CD4-positive, alpha-beta T cell treated with Interleukin-17A for 4 hours (primary cell): ENCODE measurements at places on chromosomes 11 and 22.

GRCh38 chr11:125414121-125414520 lies 81.9 kb downstream of the FEZ1 start:
- no peak for DNase-seq

DNA sequence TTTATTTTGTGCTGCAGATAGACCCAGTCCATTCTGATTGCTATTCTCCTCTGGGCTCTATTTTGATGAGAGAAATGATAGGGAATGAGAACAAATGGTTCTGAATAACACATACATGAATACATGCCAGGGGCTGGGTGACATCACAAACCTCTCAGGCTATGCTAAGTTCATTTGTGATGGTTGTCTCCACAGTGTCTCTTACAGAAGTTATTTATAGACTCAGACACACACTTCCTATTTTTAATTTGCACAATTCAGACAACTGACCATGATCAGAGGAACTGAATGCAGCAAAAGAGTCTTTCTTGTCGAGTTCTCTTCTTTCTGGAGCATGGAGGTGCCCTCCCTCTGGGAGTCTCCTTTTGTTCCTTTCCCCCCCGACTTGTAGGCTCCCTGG lies 991.7 kb downstream of the OPCML start:
- no peak for DNase-seq

DNA sequence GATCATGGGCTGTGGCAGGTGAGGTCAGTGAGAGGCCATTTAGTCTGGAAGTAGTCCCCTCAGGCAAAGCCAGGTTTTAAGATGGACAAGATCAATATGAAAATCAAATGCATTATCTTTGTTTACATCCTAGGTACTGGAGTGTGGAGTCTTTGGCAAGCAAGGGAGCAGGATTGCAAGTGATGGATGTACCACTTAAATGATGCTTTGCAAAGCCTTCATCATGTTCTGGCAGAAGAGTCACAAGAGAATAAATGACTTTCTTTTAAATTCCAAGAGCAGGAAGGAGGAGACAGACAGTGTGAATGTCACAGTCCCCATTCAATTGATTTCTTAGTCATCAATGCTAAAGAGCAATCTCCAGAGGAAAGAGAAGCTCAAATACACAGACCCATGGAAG lies 908.3 kb downstream of the FAM181B start:
- no peak for DNase-seq

GRCh38 chr22:41384128-41384527 lies 2.4 kb downstream of the TEF start:
- no peak for DNase-seq

DNA sequence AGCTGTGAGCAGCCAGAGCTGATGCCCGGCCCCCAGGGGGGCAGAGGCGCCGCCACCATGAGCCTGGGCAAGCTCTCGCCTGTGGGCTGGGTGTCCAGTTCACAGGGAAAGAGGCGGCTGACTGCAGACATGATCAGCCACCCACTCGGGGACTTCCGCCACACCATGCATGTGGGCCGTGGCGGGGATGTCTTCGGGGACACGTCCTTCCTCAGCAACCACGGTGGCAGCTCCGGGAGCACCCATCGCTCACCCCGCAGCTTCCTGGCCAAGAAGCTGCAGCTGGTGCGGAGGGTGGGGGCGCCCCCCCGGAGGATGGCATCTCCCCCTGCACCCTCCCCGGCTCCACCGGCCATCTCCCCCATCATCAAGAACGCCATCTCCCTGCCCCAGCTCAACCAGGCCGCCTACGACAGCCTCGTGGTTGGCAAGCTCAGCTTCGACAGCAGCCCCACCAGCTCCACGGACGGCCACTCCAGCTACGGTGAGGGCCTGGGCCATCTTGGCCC lies 6.1 kb downstream of the CDC42EP1 start:
- peak; percentile 57 for DNase-seq

DNA sequence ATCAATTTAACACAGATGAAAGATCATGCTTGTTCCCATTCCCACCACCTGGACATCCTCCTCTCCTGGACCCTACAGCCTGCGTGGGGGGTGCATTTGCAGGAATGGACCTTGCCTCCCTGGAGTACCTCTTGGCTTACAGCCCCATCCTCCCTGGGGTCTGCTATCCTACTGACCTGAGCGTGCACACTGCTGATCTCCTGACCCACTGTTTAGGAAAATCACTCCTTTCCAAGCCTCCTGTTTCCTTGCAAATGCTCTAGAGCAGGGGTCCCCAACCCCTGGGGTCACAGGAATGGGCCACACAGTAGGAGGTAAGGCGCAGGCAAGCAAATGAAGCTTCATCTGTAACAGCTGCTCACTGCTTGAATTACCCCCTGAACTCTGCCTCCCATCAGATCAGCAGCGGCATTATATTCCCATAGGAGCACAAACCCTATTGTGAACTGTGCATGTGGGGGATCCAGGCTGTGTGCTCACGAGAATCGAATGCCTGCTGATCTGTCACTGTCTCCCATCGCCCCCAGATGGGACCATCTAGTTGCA lies 88.2 kb upstream of the SEPTIN5 start:
- DNase-seq: no peak

DNA sequence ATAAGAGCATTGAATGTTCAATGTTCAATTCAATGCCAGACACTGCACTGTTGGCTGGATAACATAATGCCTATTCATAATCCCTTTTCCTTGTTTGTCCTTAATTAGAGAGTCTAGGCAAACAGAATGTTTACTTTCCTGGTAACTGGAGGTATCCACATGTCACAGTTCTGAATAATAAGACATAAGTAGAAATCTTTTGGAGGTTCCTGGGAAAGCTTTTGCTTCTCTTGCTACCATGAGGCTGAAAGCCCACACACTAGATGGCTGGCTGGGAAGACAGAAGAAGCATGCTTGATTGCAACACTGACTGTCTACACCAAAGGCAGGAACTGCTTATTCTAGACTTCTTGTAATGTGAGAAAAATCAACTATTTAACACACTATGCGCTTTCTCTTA lies 79.5 kb downstream of the GAB2 start:
- no peak for DNase-seq

DNA sequence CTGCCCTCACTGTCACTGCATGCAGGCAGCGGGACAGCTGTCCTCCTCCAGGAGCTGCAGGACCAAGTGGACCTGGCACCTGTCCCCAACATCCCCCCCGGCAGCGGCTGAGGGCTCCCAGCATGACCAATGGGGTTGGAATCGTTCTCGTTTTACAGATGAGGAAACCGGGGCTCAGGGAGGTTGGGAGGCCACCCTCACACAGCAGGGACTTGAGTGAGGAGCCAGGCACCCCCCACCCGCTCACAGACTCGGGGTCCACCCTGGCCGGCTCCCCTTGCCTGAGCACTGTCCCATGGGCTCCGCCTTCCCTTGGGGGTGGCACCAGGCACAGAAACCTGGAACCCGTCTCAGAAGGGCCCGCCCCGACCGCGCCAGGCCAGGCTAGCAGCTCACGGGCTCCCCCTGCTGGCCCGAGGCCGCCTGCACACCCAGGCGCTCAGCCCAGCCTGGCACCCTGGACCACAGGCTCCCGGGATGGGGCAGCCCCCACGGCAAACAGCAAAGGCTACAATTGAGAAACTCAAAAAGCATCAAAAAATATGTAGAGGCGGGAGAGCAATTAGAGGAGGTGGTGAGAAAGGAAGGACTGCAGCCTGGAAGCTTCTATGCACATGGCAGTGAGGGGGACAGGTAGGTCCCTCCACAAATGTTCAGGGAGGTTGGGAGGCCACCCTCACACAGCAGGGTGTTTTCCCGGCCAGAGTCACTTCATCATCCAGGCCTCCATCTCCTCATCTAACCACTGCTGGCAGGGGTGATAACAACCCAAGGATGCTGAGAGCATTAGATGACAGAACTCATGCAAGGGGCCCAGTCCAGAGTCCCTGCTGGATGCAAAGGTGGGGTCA lies 12.8 kb downstream of the MACROD1 start:
- peak; percentile 77 for DNase-seq

DNA sequence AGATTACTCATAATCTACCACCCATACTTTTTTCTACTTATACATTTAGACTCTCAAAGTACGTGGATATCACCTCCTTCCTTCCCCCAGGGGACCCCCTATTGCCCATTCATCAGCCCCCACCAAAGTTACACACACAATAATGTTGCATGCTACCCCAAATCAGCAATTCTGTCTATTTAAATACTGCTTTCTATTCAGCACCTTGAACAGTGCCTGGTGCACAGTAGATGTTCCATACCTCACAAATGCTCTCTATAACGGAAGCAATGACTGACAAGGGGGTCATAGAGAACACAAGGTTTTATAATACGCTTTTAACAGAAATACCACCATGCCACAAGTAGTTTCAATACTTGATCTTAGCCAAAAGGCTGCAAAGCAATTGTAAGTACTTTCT lies 370.7 kb downstream of the MIAT start:
- DNase-seq: no peak

DNA sequence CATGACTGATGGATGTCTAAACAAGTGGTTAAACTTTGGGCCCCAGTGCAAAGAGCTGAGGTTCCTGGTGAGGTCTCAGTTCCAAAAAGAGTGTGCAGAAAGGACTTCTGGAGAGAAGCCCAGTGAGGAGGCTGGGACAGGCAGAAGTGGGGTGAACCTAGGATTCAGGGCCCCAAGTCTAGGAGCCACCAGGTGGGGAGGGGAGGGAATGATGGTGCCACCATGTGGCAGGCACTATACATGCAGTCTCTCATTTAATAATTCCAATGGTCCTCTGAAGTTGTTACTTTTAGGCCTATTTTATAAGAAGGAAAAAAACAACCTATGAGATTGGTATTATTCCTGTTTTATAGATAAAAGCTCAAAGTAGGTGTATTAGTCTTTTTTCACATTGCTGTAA lies 102.0 kb downstream of the INSC start:
- DNase-seq: no peak

GRCh38 chr11:75722669-75723042 lies 5.0 kb downstream of the MOGAT2 start:
- DNase-seq: no peak

GRCh38 chr11:126400019-126400418 lies 44.5 kb downstream of the ST3GAL4 start:
- no peak for DNase-seq

DNA sequence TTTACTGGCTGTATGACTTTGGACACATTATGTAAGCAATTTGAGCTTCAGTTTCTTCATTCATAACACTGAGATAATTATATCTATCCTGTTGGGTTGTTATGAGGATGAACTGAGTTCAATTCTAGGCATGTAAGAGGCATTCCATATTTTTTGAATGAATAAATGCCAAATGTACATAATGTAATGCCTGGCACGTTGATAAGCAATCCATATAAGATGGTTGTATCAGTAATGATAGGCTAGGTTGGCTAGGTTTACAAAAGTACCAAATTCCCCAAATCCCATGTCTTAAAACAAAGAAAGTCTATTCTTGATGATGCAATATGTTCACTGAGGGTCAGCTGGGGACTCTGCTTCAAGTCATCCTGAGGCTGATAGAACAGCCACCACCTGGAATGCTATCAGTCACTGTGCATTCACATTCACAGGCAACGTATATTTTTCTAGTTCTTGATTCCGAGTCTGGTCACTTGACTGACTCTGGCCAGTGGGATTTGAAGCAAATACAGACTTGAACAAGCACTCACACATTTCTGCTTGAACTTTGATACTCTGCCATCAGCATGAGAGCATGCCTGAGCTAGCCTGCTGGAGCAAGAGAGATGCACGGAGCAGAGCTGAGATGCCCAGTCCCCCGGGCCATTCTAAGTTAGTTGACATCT lies 104.0 kb upstream of the TIMP3 start:
- no peak for DNase-seq

- DNase-seq: no peak
These were observed 33.3 kb upstream of the CACNG2 start for GRCh38 chr22:36736701-36737320.
